ENCODE measurements at places on chromosomes 6 and 20.

- DNase-seq: no peak
These were observed 20.9 kb upstream of the MCM3 start for GRCh38 chr6:52305411-52305810.

- DNase-seq: no peak
These were observed 826 bp upstream of the PYGB start for GRCh38 chr20:25247000-25247517.

- DNase-seq: no peak
These were observed 198.5 kb upstream of the HEY2 start for GRCh38 chr6:125550892-125551291.

- DNase-seq: no peak
These were observed 79.2 kb upstream of the PLN start for GRCh38 chr6:118468682-118469465.

GRCh38 chr20:23870461-23870860 is 9.1 kb downstream of the CST5 start:
- DNase-seq: no peak

Data from stimulated activated CD8-positive, alpha-beta memory T cell treated with anti-CD3 and anti-CD28 coated beads, Interleukin-15, amount 100 ng/mL, for 48 hours (primary cell).